ENCODE measurements at places on chromosomes 3 and 15. TPM values are rescaled to one million over a fixed set of nuclear protein-coding genes. Genes with fewer than 3 reads are reported as not detected.

- DNase-seq, result no peak
These were observed 1.0 kb downstream of the SEMA3B start for GRCh38 chr3:50269977-50270413.

The ZIC4 gene
- 0.49 TPM for total RNA-seq

The SLC9A9 gene
- total RNA-seq, result 12.6 TPM

- no peak for DNase-seq
These were observed 103.0 kb upstream of the HES1 start for GRCh38 chr3:194032828-194033435.

- peak; percentile 63 for DNase-seq
These were observed 29.5 kb downstream of the TBC1D2B start for GRCh38 chr15:78047761-78048627.

DNA sequence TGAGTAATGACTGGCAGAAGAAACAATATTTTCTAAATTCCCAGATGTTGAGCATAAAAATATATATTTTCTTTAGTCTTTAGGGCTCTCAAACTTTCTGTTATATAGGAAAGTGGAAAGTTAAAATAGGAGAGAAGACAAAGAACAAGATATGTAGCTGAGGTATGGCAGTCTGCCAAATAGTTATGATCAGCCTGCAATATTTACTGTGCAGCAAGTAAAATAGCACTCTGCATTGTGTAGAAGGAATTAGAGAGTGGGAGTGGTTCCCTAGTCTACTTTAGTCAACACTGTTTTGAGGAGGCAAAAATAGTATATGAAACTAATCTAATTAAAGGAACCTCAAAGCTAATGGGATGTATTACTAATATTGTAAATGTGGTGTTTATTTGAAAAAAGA, 978.1 kb upstream of the ALCAM start:
- no peak for DNase-seq

The LSAMP gene
- 7.8 TPM for total RNA-seq

GRCh38 chr3:5891711-5892110, 704.2 kb downstream of the EDEM1 start:
- DNase-seq, result no peak

DNA sequence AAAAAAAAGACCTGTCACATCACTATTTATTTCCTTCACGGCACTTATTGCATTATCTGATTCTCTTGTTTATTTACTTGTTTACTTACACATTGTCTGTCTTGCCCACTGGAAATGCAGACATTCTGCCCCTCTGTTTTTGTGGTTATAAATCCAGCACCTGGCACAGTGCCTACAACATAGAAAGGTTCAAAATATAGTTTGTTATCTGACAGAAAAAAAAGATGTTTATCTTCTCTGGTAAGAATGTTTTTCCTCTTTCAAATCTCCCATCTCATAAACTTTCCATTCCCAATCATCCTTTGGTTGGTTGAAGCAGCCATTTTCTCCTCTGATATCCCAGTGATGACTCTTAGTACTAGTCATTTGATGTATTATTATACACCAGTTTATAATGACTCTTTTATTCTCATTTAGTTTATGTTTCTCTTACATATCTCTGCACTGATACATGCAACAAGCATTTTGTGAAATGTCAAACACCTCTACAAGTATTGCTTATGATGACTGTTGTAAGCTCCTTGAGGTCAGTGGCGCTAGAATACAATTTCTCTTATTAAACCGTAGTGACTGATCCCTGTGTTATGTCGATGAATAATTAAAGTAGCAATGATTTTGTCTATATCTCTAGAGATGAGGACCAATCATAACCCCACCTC, 398.4 kb upstream of the TBL1XR1 start:
- DNase-seq, result no peak

GRCh38 chr15:25785641-25786025, 77.5 kb downstream of the ATP10A start:
- no peak for DNase-seq

The RBSN gene
- 32.4 TPM for total RNA-seq

DNA sequence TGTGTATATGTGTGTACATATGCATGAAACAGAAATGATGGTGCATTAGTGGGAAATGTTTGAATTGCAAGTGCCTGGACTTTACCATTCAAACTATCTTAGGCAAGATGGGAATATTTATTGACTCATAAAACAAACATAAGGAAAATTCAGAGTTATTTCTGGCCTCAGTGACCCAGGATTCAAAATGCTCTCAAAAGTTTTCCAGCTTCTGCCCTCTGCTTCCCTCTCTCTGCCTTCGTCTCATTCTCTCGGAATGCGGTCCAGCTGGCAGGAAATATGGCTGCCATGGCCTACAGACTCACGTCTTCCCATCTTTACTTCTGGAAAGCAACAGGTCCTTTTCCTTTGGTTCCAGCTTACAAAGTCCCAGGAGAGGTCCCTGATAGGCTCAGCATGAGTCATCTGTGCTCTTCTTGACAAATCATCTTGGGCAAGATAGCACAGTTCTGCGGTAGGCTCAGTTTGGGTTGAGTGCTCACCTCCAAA, 8.7 kb upstream of the ZNF774 start:
- DNase-seq, result peak; percentile 83

The HESX1 gene
- total RNA-seq, result 1.9 TPM
